Stimulated activated naive CD4-positive, alpha-beta T cell (primary cell): ENCODE measurements at places on chromosomes 4 and X.

GRCh38 chr4:186606591-186606992 lies 51.2 kb upstream of the MTNR1A start:
- DNase-seq: no peak

DNA sequence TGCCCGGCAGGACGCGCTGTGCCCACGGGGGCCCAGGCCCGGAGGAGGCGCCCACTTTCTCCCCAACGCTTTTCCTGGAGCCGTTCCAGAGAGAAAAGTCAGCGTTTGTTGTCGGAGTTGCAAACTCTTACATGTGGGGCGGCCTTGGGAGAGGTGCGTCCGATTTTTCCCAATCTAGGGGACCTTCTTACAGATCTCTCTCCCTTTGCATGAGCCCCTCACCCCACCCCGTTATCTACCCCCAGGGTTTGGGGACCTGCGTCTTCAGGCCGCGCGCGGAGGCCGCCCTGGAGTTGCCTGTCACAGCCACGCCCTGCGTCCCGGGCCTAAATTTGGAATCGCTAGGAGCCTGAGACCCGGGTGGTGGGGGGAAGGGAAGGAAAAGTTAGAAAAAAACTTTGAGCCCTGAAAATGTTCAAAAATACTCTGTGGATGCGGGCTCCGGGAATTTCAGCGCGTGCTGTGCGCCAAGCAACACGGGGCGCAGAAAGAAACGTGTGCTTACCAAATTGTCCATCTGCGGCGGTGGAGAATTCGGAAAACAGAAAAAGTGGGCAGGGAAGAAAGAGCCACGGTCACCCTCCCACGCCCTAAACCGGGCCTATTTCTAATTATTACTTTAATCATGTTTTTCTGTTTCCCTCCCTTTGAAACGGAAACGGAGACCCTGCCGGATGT lies 587 bp downstream of the CD99 start:
- DNase-seq: no peak

- DNase-seq: no peak
Measured at GRCh38 chr4:118086344-118086743, 52.1 kb downstream of the NDST3 start.

- no peak for DNase-seq
Measured at GRCh38 chr4:141810038-141810711, 173.8 kb downstream of the IL15 start.

GRCh38 chr4:47704693-47705325 lies 133.1 kb downstream of the CORIN start:
- DNase-seq: no peak

DNA sequence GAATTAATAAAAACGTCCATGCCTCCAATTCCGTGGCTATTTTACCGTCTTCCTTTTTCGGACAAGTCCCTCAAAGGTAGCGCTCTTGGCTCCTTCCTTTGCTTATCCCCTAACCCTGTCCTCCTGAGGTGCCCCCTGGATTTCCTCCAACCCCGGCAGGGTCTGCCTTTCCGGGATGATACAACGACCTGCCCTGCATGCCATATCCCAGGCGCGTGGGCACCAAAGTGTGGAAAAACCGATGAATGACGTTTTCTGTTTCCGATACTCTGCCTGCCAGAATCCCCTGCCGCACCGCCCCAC lies 706 bp upstream of the CSTF2 start:
- DNase-seq: no peak

GRCh38 chr4:10295301-10295700 lies 161.9 kb downstream of the ZNF518B start:
- no peak for DNase-seq

DNA sequence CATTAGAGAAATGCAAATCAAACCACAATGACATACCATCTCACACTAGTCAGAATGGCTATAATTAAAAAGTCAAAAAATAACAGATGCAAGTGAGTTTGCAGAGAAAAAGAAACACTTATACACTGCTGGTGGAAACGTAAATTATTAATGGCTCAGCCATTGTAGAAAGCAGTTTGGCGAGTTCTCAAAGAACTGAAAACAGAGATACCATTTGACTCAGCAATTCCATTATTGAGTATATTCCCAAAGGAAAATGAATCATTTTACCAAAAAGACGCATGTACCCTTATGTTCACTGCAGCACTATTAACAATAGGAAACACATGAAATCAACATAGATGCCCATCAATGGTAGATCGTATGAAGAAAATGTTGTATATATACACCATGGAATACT lies 75.0 kb downstream of the NAA11 start:
- DNase-seq: no peak

GRCh38 chr4:184645904-184646610 lies 3.2 kb downstream of the CASP3 start:
- DNase-seq: no peak

DNA sequence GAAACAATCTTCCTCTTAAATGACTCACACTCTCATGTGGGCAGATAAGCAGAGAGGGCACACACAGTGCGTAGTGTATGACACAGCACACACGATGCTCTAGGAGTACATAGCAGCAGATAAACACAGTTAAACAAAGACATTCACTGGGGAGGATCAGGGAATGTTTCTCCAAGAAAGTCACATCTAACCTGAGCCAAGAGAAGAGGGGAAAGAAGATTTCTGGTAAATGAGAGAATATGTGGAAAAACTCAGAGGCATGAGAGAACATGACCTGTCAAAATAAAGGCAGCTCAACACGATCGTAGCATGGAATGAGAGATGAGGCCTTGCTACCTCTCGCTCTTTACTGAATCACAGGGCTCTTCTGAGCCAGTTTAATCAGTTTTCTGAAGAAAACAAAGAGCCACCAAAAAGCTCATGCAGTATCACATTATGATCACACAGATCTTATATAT lies 251.0 kb downstream of the ANK2 start:
- no peak for DNase-seq

GRCh38 chrX:103846386-103846785 lies 14.3 kb upstream of the RAB9B start:
- no peak for DNase-seq

- no peak for DNase-seq
Measured at GRCh38 chrX:74250574-74250973, 53.4 kb upstream of the ZCCHC13 start.

DNA sequence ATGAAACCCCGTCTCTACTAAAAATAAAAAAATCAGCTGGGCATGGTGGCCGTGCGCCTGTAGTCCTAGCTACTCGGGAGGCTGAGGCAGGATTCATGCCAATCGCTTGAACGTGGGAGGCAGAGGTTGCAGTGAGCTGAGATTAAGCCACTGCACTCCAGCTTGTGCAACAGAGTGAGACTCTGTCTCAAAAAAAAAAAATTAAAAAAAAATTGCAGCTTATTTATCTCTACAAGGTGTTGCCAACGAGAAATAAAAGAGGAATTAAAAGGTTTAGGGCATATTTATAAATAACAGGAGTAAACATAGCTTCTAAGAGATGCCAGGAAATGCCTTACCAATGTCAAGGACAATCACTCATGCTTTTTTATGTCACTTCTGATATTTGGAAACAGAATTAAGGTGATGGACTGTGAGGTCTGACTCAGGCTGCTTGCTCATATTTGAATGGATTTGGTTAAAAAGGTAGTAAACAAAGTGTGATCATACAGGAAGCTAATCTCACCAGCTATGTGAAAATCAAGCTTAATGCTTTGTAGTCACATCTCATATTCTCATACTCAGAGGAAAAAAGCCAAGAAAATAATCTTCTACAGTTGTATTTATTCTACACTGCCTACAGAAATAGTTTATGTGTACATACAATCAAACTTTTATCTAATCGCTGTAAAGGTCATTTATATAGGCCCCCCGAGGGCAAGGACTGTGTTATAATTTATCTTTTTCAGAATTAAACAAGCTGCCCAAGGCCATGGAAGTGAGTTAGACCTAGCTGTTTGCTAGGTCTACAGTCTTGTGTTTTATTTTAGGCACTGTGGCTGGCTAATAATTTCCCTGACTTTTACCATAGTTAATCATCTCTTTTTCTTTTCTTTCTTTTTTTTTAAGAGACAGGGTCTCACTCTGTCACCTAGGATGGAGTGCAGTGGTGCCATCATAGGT lies 61.1 kb upstream of the RBMX start:
- DNase-seq: no peak

DNA sequence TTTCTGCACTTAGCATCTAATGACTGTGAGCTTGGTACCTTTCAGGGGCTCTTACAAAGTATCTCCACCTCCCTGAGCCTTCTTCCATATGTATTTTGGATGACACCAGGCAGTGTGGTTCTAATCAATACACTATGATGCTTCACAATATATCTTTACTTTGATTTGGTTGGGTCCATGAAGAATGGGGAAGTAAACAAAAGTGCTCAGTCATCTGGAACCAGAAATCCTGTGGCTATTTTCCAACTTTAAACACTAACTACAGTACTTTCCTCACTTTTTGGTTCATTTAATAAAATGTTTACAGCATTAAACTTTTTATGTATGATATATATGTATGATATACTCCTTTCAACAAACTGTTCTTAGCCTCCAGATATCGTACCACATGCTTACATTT lies 216.4 kb upstream of the AFF2 start:
- DNase-seq: no peak

GRCh38 chrX:153687121-153688039 lies at the start of gene SLC6A8:
TSS of gene SLC6A8 (plus strand) at chrX:153687926. CDS start at chrX:153688575, 649 bp downstream.
- peak; percentile 10 for DNase-seq

DNA sequence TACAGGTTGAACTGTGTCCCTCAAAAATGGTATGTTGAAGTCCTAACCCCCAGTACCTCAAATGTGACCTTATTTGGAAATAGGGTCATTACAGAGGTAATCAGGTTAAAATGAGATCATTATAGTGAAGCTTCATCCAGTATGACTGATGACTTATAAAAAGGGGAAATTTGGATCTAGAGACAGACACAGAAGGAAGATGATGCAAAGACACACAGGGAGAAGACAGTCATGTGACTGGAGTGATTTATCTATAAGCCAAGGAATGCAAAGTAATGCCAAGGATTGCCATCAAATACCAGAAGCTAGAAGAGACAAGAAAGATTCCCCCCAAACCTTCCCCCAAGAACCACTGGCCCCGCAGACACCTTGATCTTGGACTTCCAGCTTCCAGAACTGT lies 155.2 kb downstream of the RBMX2 start:
- no peak for DNase-seq
